ENCODE measurements at places on chromosomes 5 and 9.

- no peak for DNase-seq
Measured at GRCh38 chr5:179268399-179268952, 76.8 kb downstream of the ADAMTS2 start.

GRCh38 chr5:89080467-89081116, 197.6 kb upstream of the MEF2C start:
- no peak for DNase-seq

DNA sequence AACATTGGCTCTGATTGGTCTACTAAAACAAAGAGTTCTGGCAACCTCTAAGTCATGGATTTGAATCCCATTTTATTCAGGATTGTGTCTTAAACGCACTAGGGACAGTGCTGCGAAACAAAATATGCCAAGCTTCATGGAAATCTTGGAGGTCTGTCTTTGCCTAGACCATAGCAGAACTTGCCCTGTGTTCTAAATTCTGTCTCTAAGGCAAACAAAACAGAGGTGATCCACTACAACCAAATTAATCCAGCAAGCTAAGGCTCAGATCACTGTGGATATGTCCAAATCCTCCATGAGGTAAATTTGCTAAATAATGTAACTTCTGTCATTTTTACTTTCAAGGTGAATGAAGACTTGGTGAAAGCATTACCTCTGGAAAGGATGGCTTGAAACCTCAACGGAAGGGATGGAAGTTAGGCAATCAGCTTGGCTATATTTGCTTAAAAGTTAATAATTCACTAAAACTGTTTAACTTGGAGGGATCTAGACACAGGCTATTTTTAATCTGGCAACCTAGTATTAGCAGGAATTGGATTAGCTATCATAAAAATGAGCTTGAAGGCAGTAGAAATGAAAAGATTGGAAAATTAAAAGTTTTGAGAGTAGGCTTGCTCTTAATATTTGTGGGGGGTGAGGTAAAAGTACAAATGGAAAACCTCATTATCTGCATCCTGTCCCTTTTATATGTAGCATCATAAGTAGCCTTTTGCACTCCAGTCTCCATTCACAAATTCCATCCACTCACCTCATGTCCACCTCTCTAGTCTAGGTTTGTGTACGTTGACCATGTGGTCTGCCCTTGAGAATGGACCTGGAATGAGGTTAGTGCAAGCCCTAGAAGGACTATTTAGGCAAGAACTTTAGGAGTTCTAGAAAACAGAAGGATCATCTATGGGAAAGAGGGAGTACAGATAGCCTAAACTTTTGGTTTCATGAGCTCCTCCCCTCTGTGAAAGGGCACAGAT, 176.2 kb downstream of the SMC2 start:
- DNase-seq, result no peak

- DNase-seq, result no peak
Measured at GRCh38 chr9:14052359-14052758, 261.6 kb downstream of the NFIB start.

DNA sequence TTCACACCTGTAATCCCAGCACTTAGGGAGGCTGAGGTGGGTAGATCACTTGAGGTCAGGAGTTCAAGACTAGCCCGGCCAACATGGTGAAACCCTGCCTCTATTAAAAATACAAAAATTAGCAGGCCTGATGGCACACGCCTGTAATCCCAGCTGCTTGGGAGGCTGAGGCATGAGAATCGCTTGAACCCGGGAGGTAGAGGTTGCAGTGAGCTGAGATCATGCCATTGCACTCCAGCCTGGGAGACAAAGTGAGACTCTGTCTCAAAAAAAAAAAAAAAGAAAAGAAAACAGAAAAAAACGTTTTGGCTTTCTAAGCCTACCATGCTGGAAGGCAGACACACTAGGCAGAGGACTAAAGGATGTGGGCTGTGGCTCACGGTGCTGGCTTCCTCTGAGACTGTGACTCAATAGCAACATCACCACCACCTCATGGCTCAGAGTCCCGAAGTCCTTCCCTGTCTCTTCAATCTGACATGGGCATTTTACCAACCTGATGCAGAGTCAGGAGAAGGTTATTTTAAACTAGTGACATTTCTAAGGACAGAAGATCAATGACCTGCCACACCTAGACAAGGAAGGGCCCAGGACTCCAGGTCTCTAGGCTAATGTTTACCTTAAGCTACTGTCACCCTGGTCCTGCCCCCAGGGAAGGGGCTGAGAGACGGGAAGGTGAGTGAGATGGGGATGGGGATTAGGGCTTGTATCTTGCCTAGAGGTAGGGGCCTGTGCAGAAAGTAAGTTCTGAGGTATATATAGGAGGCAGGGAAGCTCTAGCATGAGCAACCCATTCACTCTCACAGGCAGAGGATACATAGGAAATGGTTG, 3.7 kb downstream of the ECSCR start:
- DNase-seq, result peak; percentile 91

GRCh38 chr5:1503241-1504068, 20.3 kb downstream of the LPCAT1 start:
- DNase-seq, result no peak

DNA sequence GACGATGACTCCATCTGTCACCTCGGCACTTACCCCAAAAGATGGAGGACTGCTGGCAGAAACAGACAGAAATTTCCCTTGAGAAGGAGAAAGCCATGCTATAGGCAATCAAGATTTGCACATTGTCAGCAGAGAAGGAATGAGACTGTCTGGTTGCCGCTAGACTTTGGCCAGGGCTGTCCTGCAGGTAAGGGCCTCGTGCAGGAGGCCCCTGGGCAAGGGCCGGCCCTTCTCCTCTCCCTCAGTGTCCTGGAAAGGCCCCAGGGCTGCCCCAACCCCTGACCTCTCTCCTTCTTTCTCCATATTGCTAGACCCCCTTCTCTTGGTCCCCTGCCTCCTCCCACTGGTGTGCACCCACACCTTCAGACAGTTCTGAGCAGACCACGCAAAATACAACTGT, 14.6 kb upstream of the KCNIP1 start:
- DNase-seq, result no peak

GRCh38 chr5:143499480-143500114, 96.1 kb upstream of the NR3C1 start:
- DNase-seq, result peak; percentile 3

DNA sequence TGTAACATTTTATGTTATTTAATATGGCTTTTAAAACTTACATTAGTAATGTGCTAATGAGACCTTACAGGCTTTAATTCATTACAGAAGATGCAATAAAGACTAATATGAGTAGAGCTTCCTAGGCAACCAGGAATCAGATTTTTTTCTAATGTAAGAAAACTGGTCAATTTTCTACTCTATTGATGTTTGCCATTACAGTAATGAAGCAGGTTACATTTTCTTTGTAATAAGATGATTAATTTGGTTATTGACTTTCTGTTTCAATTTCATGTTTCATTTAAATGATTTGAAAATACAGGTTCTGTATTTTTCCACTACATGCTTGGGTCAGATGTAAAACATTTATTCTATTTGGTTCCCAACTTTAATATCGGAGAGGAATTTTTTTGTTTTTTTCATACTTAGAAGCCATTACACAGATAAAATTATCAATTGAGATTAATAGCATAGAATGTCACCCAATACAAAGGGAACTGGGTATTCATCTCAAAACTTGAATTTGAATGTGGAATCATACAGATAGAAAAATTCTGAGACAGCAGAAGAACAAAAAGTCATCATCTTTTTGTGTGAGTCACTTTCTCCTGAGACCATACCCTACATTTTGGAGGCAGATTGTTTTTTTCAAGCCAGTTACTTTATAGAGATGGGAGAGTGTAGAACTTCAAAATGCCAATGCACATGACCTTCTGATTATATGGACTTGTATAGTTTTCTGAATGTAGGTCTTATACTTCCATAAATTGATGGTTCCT, 133.6 kb upstream of the HMHB1 start:
- peak; percentile 66 for DNase-seq

DNA sequence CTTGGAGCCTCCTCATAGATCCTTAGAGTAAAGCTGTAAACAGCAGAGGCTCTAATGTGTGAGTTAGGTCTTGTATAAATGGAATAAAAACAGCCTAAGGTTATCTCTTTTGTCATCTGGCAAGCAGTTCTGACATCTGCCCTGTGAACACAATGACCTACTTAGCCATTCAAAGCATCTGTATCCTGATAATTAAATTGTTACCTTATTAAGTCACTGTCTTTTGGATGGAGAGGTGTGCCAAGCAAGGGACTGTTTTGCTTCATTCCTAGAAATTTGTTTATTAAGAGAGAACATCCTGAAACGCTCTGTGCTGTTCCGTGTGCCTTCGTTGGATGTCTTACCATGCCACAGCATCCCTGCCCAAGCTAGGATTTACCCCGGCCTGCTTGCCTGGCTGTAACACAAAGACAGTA, 1.5 kb downstream of the LSM11 start:
- no peak for DNase-seq

DNA sequence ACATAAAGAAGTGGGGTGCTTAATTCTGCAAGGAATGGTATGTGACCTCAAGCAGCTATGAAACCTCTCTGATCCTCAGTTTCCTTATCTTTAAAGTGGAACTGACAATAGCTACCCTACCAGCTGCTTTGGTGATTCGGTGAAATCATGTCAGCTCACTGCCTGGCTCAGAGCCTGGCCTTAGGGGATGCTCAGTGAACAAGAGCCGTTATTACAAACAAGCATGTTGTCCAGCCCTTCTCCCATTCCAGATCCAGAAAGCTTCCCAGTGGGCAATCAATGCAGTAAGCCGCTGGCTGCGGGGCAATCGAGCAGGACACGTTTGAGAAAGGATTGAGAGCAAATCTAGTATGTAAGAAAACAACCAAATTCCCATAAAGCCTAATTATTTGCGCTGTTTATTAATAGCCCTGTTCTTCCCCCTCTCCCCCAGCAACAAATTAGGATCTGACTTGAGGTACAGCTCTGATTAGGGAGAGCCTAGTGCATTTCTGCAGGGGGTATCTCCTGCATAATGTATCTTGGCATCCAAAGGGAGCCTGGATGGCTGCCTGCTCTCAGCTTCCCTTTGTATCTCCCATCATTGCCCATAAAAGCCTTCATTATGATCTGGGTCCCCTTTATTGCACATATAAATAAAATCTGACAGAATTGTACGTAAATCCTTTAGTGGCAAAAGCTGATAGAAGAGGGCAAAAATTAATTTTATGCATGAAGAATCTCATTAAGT, 371.4 kb downstream of the TMEM232 start:
- DNase-seq, result no peak

DNA sequence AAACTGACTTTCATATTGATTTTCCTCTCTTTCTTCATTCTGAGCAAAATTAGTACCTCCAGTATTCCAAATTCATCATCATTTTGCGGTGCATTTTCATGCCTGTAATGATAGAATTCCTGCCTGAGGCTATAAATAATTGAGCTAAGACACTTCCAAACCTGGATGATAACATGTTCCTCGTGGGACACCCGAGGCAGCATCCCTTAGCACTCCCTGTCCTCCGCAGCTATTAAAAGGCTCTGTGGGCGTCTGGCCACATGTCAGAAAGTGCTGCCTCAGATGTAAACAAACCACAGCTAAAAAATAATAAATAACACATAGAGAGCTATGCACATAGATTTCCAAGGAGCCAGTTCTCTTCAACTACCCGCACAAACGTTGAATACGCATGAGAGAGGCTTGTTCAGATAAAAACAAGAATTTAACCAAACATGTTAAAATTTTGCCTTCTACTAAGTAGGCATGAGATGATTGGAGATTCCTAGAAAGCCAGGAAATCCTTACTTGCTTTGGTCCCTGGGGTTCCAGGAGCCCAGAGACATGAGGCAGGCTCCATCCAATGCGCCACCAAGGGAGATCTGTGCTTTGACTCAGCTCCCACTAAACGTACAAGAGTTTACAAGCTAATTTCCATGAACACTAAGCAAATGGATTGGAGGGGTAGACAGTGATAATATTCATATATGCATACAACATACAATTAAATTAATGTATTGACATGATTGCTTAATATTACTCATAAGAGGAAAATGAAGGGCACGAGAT, 82.7 kb downstream of the SHC3 start:
- DNase-seq, result no peak

DNA sequence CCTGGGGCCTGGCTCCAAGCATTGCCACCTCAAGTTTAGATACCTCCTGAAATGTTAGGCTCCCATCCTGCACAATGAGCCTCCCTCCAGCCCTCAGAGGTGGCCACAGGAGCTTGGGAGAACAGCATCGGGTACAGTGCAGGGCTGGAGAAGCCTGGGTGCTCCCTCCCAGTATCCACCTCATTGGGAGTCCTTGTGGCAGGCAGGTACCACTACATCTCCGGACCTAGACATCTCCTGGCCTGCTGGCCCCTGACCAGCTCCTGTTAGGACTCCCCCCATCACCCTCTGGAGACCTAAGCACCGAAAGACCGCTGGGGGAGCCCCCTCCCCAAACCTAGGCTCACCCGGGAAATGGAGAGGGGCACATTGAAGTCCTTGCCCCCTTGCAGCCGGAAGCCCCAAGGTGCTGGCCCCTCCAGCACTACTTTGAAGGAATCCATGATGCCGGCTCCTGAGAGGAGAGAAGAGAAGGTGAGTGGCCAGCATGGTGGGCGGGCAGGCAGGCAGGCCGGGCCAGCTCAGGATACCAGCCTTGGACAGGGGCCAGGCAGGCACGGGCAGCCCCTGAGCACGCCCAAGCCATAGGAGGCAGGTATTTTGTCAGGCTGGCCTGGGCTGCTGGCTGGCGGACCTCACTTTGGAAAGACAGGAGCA, 1.2 kb downstream of the PDLIM7 start:
- DNase-seq, result no peak

GRCh38 chr5:149355688-149356087, 2.2 kb upstream of the PCYOX1L start:
- DNase-seq, result peak; percentile 21

DNA sequence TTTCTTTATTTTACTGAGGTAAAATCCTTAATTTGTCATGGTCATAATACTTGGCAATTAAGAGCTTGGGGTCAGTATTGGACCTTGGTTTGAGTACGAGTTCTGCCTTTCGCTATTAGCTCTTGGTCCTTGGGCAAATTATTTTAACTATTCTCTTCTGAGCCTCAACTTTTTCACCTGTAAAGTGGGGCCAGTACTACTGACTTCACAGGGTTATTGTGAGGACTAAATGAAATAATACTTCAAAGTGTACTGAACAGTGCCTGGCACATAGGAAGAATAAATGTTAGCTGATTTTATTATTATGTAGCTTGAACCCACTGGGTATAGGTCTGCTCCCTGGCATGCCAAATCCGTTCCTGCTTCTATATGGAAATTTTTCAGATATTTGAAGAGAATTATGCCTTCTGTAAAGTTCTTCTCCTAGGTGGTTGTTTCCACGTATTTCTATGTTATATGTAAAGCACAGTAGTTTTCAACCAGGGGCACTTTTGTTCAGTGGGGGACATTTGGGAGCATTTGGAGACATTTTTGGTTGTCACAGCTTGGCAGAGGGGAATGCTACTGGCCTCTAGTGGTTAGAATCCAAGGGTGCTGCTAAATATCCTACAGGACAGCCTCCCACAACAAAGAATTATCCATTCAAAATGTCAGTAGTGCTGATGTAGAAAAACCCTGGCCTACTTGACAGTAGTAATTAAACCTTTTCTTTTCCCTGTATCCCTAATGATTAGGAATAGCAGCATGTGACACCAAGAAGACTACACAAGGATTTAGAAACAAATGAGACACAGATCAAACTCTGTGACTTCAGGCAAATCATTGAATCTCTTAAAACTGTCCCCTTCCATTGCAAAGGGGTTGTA, 4.5 kb downstream of the RCL1 start:
- peak; percentile 17 for DNase-seq

GRCh38 chr5:125032286-125032685, 285.8 kb upstream of the ZNF608 start:
- no peak for DNase-seq

GRCh38 chr9:19940811-19941535, 152.1 kb upstream of the SLC24A2 start:
- no peak for DNase-seq
